Eye (tissue), 1 donor: ENCODE measurements at places on chromosomes 5 and 9.
A peak's percentile ranks its signal among the peaks of the same experiment; 100 is the strongest.

GRCh38 chr5:20466512-20466911 lies 478.5 kb upstream of the CDH18 start:
- DNase-seq: no peak

DNA sequence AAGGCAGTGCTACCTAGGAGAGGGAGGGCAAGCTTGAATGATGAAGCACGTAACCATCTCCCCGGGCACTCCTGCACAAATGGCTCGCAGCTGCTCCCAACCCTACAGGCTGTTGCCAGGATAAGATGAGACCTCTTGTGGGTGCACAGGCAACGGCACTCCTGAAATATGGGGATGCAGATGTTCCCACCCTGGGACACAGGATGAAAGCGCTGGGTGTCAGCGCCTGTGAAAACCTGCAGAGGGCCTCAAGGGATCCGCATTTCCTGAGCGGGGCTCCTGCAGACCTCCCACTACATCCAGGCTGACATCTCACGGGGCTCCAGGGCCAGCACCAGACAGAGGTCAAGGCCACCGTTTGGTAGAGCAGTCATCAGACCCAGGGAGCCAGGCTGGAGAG lies 60.7 kb downstream of the SMIM23 start:
- no peak for DNase-seq

DNA sequence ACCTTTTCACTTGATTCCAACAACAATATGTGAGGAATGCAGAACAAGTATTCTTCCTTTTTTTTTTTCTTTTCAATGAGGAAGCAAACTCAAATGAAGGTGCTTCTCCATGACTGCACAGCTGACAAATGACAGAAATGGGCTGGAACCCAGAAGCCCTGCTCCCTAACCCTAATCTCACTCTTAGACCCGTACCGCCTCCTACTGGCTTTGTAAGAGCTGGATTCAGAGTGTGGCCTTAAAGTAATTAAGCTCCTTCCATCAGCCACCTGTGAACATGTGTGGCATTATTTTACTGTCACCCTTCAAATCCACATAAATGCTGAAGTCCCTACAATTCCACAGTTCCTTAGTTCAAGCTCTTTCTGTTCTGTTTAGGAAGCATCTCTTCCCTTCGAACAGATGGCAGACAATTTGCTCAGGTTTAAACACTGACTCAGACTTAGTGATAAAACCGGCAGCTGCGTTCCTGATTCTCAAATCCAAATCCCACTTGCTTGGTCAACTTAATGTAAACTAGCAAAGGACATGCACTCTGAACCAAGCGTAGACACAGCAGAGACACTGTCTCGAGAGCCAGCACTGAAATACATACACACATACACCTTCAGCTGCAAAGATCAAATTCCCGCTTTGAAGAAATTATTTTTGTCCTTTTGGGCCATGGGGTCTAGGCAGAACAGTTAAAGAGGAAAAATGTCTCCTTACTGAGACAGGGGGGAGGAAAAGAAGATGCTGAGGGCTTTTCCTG lies 316.7 kb upstream of the TLE4 start:
- peak; percentile 56 for DNase-seq

- no peak for DNase-seq
These were observed 409.5 kb upstream of the ITGA1 start for GRCh38 chr5:52378237-52378636.

GRCh38 chr5:133883916-133884315 lies 84.5 kb downstream of the C5orf15 start:
- no peak for DNase-seq
